ENCODE measurements at places on chromosomes 4 and X.

DNA sequence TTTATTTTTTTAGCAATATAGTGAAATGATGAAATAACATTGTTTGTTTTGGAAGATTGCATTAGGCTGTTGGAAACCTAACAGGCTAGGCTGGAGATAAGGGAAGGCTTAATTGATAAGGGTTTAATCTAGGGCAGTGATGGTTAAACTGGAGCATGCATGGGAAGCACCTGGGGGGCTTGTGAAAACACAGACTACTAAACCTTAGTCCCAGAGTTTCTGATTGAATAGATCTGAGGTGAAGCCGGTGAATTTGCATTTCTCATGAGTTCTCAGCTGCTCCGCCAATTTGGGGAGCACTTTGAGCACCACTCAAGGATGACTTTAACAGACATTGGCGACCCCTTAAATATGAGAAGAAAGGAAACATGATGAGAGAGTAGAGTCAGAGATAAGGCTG, 11.5 kb downstream of the STK26 start:
- no peak for DNase-seq

DNA sequence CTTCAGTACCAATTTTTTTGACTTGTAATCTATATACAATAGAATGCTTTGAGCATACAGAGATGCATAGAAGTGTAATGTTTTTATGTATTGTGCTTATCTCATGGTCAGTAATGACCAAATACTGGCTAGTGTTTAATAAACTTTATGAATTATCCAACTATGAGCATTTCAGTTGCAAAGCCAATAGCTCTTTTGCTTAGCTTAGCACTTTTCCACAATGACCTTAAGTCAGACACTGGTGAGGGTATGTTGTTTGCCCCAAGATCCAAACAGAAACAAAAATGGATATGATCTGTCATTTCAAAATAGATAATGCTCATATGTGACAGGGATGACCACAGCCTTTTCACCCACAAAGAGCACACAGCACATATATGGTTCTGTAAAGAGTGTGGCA, 393.0 kb downstream of the AFF2 start:
- no peak for DNase-seq

GRCh38 chrX:133365871-133366611, 49.2 kb downstream of the GPC4 start:
- DNase-seq, result no peak

- peak; percentile 40 for DNase-seq
Measured at GRCh38 chr4:76597423-76597979, 162.5 kb downstream of the SHROOM3 start.

GRCh38 chrX:6917666-6918065, 229.8 kb upstream of the STS start:
- no peak for DNase-seq

- DNase-seq, result no peak
Measured at GRCh38 chr4:159204566-159204965, 101.7 kb downstream of the RAPGEF2 start.

DNA sequence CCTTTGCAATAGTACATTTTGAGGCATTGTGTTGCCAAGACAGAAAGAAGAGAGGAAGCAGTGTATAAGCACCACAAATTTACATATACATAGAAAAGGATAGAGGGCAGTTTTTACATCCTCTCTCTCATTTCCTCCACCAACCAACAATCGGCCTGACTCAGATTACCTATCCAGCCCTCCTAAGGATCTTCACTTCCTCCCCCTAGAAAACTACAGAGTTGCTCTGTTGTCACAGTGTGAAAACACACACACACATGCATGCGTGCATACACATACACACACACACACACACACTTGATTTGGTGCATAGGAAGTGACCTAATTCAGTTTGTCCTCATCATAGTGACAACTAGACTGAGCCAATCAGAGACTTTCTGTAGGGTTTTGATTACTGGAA, 98.8 kb upstream of the SPRY1 start:
- DNase-seq, result no peak

DNA sequence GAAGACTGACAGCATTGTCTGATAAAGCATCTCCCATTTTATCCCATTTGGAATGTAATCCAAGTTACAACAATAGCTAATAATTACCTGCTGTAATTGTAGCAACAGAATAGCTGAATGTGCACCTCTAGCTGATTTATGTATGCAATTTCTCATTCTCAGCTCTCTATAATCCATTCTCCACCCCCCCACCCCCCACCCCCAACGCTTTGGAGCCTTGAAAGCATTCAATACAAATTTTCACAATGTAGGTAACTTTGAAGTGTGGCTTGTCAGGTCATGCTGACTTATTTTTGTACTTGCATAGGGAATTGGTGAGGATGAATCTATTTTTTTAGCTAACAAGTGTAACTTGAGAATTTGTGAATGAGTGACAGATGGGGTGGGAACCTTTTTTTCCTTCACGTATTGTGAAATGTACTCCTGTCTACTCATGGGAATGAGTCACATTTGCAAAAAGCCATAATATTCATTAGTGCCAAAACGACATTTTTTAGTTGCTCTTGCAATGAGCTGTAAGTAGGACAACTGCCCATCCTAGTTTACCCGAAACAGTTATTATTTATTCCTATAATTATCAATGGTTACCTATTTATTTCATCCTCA, 159.3 kb downstream of the PALLD start:
- peak; percentile 10 for DNase-seq

- no peak for DNase-seq
Measured at GRCh38 chr4:133150486-133151340, 1.6 kb downstream of the PCDH10 start.

- DNase-seq, result peak; percentile 48
Measured at GRCh38 chrX:101417981-101418841, 10.2 kb downstream of the HNRNPH2 start.

GRCh38 chr4:88866862-88867550, 169.4 kb upstream of the NAP1L5 start:
- no peak for DNase-seq

DNA sequence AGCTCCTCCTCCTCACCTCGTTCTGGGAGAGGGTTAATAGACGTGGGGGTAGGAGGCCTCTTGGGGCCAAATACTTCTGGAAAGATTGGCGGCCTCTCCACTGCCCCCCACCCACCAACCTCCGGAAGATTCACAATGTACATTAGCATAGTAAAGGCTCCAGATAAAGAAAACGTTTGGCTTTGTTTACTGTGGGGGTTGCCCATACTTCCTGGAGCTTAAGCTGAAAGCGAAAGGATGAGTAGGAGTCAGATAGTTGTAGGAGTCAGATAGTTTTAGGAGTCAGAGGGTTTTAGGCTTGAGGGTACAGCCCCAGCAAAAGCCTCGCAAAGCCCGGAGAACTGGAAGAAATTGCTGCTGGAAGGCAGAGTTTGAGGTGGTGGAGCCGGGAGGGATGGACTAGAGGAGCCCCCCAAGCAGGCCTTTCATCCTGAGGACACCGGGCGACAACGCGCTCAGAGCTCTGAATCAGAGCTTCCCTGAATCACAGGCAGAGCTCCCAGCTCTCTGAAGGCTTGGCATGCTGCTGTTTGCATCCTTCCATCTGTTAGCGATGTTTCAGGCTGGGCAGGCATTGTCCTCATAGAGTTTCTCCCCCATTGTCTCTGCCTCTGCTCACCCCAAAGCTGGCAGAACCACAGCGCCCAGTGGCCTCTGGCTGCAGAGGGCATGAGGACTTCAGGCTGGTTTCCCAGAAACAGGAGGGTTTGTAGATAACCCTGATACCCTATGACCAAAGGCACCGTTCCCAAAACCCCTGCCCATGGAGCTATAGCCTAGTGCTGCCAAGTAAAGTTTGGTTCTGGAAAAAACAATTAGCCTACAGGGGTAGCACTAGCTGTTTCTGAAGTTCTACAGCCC, 280.7 kb downstream of the BCOR start:
- peak; percentile 31 for DNase-seq

- peak; percentile 5 for DNase-seq
Measured at GRCh38 chrX:128975745-128976144, 547.5 kb downstream of the SMARCA1 start.

Measured in inflammatory macrophage treated with lipopolysaccharide for 1 hour (primary cell).